ENCODE measurements at places on chromosomes 3 and 15.

GRCh38 chr3:143421556-143421955 is 302.0 kb downstream of the CHST2 start:
- DNase-seq: no peak

- no peak for DNase-seq
Measured at GRCh38 chr3:150602426-150603152, 532 bp upstream of the SELENOT start.

DNA sequence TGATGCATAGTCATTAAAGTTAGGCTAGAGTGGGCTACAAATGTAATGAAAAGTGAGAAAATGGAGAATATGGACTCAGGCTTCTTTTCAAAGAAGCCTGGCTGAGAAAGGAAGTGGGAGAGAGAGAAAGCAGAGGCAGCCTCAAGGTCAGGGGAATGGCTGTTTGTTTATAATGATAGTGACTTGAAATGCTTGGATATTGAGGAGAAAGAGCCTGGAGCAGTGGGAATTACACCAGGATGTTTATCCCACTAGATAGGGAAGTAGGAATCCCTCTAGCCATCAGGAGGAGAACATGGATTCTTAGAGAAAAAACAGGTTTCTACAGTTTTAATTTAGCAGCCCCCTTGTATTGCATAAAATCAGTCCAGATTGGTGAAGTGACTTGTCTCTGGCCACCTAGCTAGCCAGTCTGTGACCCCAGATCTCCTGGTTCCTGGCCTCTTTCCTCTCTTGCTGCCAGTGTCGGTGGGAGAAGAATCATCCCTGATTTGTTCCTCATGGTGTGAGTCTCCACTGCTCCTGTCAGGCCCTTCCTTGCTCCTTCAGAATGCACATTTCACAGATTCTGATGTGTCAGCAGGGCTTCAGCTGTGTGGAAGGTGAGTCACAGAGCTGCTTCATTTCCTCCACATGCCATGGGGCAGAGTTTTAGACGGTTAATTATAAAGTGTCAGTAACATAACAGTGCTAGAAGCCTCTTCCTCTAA is 32.9 kb downstream of the SEMA6D start:
- DNase-seq: no peak

GRCh38 chr3:31613177-31613576 is 80.5 kb downstream of the STT3B start:
- DNase-seq: no peak

DNA sequence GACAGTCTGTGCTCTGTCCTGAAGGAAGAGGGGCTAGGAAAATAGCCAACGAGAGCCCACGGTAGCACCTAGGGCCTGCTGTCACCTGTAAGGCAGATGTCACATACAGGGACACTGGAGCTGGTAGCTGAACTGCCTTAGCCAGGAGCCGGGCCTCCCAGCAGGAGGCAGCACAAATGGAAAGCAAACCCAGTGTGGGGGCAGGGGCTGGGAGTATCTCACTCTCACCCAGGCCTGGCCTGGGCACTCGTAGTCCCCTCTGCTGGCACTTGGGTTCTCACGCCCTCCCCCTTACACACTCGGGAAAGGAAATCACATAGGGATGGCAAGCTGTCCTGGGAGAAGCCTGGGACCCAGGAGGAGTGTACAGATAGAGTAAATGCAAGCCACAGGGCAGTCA is 173.1 kb upstream of the CHRNA7 start:
- DNase-seq: no peak

- no peak for DNase-seq
Measured at GRCh38 chr3:149990423-149990948, 19.8 kb upstream of the PFN2 start.

- no peak for DNase-seq
Measured at GRCh38 chr3:166731701-166732100, 648.4 kb downstream of the ZBBX start.

GRCh38 chr3:194858382-194858781 is 172.7 kb downstream of the FAM43A start:
- DNase-seq: no peak

DNA sequence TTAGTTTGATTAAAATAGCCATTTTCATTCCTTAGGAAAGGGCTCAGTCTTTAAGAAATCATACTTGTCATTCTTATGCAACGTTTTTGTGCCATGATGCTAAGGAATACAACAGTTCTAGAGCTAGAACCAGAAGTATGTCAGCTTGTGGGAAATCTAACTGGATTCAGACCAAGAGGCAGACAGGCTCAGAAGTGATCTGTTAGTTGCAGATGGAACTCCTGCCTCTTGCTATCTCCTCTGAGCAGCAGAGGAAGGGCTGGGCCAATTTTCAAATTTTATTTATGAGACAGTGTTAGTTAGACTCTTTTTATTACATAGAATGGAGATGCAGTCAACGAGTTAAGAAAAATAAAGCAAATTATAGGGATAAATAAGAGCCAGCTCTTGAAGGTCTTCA is 48.5 kb upstream of the RYR3 start:
- no peak for DNase-seq

DNA sequence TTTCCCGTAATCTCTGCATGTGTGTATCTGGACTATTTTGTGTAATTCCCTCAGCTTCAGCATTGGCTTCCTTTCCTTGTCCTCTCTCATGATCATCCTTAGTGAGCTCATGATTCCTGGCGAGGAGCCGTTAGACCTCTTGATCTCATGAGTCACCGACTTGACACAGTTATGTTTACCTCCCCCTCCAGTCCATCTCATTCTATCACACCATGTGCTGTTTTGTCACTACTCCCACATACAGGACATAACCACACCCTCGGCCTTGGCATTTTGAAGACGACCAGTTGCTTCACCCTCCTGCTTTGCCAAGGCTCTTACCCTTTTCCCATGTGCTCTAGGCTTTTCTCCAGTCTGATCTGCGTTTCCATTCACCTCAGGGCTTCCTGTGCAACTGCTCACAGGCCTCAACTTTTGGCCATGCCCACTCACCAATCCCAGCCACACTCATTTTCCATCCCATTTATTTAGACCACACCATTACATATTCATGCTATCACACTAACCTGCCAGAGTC is 41.5 kb downstream of the CP start:
- DNase-seq: no peak

DNA sequence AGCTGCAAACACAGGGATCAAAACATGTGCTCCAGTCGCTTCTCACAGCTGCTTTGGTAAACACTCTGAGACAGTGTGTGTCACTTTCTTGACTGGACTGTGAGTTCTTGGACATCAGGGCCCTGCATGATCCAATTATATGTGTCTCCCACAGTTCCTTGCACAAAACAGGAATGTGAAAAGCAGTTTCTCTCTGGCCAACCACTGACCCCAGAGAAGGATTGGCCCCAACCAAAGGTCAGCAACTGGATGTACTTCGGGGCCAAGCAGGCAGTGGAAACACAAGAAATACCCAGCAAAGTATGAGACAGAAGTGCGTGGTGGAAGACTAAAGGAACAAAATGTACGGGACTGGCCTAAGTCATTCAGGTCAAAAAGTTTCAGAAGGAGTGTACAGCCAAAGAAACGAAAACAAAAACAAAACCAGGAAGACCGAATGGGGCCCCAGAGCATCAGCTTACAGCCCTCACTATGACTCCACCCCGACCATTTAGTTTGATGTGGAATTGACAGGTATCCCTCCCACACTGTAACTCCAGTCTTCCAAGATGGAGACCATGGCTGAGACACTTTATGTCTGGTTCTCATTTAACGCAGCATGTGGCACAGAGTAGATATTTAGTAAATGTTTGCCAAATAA is 76.7 kb upstream of the LPP start:
- DNase-seq: no peak

GRCh38 chr3:46998121-46998851 is 18.8 kb downstream of the NBEAL2 start:
- no peak for DNase-seq

DNA sequence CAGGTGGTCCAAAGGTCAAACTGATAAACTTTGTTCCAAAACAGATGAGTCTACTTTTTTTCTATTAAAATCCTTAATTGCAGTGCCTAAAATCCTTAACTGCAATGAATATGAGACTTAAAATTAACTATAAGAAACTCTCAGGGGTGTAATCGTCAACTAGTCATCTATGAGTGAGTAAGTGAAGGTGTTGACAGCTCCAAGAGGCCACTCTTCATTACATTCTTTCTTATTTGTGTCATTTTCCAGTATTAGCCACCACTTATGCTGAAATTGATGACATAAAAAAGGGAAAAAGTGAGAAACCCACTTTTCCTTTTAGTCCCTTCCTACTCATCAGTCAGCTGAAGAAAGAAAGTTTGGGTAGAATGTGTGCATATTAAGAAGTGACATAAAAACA is 12.6 kb upstream of the NPAP1 start:
- DNase-seq: no peak

DNA sequence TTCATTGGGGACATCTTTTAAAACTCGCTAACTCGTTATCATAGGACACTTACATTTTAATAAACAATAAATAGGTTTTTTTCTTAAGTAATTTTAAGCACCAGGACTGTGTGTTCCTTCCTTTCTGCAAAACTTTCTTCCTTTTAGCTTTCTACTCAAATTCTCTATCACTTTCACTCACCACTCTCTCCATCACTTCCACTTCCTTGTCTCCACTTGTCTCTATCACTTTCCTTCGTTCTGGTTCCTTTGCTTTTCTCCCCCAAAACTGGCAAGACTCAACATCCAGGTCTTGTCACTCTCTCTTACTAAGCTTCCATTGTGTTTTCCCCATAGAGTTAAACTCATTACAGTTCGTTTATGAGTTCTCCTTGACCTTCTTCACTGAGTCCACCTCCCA is 99.0 kb downstream of the ZPLD1 start:
- no peak for DNase-seq

DNA sequence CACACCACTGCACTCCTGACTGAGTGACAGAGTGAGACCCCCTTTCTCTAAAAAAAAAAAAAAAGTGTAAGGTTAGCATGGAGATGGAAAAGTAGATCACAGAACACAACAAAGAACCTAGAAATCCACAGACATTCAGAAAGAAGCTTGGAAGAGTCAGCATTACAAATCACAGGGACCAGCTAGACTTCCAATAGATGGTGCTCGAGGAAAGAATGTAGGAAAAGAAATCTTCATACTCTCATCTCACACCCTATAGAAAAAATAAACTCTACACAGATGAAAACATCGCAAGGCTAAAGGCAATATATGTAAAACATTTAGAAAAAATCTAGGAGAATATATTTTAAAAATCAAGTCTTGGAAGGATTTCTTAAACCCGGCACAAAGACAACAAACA is 94.5 kb upstream of the ABHD17C start:
- DNase-seq: no peak

- no peak for DNase-seq
Measured at GRCh38 chr3:186207515-186207914, 98.6 kb upstream of the ETV5 start.

- DNase-seq: no peak
Measured at GRCh38 chr3:119302697-119303551, 8.7 kb downstream of the ARHGAP31 start.

- DNase-seq: no peak
Measured at GRCh38 chr3:51719410-51720025, 12.7 kb downstream of the GRM2 start.

GRCh38 chr3:137171834-137172603 is 214.2 kb downstream of the IL20RB start:
- DNase-seq: no peak

DNA sequence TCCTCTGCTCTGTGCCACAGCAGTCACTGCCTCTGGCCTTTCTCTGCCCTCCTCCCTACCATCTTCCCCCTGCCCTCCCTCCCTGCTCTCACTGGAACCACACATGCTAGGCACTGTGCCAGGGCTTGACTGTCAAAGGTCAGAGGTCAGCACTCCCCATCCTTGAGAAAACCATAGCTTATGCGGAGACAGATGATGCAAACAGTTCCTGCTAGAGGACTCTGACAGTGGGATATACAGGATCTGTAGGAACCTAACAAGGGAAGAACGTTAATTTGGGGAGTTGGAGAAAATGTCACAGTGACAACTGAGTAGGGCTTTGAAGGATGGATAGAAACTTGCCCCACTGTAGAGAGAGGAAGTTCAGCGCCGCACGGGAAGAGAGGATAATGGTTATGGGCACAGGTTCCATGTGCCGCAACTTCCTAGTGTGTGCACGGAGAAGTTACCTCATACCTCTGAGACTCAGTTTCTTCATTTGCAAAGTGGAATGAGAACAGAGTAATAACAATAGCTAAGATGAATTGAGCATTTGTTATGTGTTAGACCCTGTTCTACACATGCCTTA is 29.3 kb upstream of the XYLB start:
- no peak for DNase-seq

DNA sequence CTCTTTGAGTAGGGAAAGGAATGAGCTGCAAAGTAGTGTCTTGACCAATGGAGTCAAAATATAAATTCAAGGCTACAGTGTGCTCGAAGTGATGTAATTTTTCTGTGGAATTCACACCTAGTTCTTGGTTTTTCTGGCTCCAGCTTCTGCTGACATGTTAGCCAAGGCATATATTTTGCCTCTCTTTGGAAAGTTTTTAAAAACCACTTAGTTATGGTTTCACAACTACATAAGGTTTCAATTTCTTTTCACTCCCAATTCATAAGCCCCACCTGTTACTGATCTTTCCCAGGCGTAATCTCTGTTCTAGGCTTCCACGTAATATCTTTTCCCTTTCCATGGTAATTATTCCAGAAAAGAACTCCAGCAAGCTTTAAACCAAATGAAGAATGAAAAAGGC is 46.9 kb downstream of the GADL1 start:
- DNase-seq: no peak

GRCh38 chr3:122060040-122060698 is 5.0 kb downstream of the CD86 start:
- no peak for DNase-seq

- no peak for DNase-seq
Measured at GRCh38 chr3:187626581-187626980, 43.6 kb downstream of the SST start.

DNA sequence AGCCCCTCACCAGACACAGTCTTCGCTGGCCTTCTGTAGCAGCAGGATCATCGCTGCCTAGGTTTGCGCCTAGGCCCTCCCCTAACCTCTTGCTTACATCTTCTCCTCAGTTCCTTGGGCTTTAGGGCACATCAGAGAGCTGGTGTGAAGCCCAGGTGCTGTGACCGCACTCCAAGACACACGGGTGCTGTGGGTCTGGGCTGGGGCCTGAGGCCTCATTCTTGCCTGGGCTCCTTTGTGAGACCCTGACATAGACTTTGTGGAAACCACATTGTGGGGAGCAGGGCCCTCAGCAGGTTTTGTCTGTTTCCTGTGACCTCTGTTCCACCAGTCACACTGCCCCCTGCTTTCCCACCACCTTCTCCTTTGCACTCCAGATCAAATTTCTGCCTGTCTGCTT is 8.0 kb downstream of the AMIGO3 start:
- DNase-seq: no peak

DNA sequence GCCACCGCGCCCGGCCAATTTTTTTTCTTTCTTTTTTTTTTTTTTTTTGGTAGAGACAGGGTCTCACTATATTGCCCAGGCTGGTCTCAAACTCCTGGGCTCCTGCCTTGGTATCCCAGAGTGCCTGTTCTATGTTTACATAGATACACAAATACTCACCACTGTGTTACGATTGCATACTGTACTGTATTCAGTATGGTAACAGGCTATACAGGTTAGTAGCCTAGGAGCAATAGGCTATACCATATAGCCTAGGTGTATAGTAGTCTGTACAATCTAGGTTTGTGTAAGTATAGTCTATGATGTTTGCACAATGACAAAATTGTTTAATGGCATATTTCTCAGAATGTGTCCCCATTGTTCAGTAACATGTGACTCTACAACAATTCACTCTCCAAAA is 26.6 kb downstream of the CSTA start:
- no peak for DNase-seq

GRCh38 chr3:26753095-26753494 is 130.5 kb downstream of the LRRC3B start:
- no peak for DNase-seq
